ENCODE measurements at places on chromosomes 2 and 18.

GRCh38 chr18:9178557-9178956 lies 42.0 kb downstream of the ANKRD12 start:
- no peak overlapping the region for H3K27ac ChIP-seq
- H3K4me3 ChIP-seq, result no peak overlapping the region
- H3K36me3 ChIP-seq, result peaks cover 29% of the 10 kb centered on the region
- H3K27me3 ChIP-seq, result no peaks in the 10 kb centered on the region

- no peak overlapping the region for H3K4me3 ChIP-seq
- no peaks in the 10 kb centered on the region for H3K27me3 ChIP-seq
- H3K36me3 ChIP-seq, result peaks cover 39% of the 10 kb centered on the region
- no peak for DNase-seq
These were observed 90.9 kb downstream of the RNF144A start for GRCh38 chr2:7007846-7008741.

GRCh38 chr2:41937921-41938708 lies 109.7 kb upstream of the PKDCC start:
- no peaks in the 10 kb centered on the region for H3K36me3 ChIP-seq
- H3K27ac ChIP-seq, result no peak overlapping the region
- no peak for DNase-seq
- H3K27me3 ChIP-seq, result peaks cover 22% of the 10 kb centered on the region
- H3K4me3 ChIP-seq, result no peak overlapping the region

- H3K27me3 ChIP-seq, result no peaks in the 10 kb centered on the region
- peak overlapping the region; percentile 11 for H3K27ac ChIP-seq
- H3K4me1 ChIP-seq, result peaks cover 11% of the 10 kb centered on the region
- DNase-seq, result no peak
- H3K36me3 ChIP-seq, result no peaks in the 10 kb centered on the region
These were observed 635.8 kb downstream of the RNF144A start for GRCh38 chr2:7552825-7553570.

DNA sequence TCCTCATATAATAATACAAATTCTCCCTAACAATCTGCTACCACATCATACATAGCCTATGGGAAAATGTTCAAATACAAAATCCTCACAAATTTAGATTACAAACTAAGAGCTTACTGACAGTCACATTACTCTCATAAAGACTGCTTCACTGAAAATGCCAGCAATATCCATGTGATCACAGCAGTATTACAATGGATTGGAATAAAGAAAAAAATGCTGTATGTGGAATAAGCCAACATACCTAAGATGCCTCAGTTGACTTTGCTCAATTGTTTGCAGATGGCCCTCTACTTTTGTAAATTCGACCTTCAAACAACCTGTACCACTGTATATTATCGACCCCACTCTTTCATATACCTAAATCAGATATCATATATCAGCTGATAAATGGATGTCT lies 88.7 kb downstream of the DYM start:
- peaks cover 17% of the 10 kb centered on the region for H3K36me3 ChIP-seq
- H3K4me1 ChIP-seq, result no peaks in the 10 kb centered on the region

GRCh38 chr2:109707281-109708147 lies 86.6 kb upstream of the RGPD5 start:
- H3K36me3 ChIP-seq, result no peaks in the 10 kb centered on the region
- no peak overlapping the region for H3K4me3 ChIP-seq
- H3K27ac ChIP-seq, result no peak overlapping the region

GRCh38 chr2:108133457-108133856 lies 106.3 kb upstream of the SULT1C3 start:
- H3K4me1 ChIP-seq, result no peaks in the 10 kb centered on the region
- no peak for DNase-seq
- no peak overlapping the region for H3K27ac ChIP-seq
- H3K4me3 ChIP-seq, result no peak overlapping the region

DNA sequence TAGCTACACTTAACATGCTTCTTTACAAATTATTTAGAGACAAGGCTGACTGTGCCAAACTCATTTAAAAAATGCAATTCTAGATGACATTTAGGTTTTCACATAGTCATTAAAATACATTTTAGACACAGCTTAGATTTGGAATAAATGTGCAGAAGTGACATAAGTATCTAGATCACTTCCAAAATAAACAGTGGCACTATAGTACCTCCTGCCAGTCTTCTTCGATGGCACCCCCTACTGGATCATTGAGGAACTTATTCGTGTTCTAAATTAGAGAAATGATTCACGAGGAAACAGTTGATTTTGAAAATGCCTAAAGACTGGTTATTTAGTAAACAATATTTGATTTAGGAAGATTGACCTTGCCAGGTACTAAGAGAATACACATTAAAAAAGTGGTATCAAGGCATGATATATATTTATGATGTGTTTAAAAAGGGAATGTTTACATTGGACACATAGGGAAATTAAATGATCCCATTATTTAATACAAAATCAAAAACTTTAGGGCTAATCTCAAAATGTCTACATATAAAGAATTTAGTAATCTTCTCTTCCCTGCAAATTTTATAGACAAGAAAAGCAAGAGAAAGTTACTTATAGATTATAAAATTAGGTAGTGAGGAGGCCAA lies 323.9 kb downstream of the XIRP2 start:
- peak; percentile 31 for DNase-seq
- no peaks in the 10 kb centered on the region for H3K4me1 ChIP-seq
- H3K36me3 ChIP-seq, result no peaks in the 10 kb centered on the region
- no peaks in the 10 kb centered on the region for H3K27me3 ChIP-seq
- H3K27ac ChIP-seq, result no peak overlapping the region

DNA sequence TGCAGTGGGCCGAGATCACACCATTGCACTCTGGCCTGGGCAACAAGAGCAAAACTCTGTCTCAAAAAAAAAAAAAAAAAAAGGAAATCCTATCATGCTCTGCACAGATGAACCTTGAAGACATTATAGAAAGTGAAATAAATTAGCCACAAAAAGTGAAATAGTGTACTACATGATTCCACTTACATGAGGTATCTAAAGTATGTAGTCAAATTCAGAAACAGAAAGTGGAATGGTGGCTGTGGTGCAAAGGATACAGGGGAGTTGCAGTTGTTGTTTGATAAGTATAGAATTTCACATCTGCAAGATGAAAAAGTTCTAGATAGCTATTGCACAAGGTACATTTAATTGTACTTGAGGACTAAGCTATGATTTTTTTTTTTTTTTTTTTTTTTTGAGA lies 5.2 kb downstream of the ZRANB3 start:
- DNase-seq, result no peak
- H3K4me3 ChIP-seq, result no peak overlapping the region

- no peak overlapping the region for H3K27ac ChIP-seq
- no peak overlapping the region for H3K4me3 ChIP-seq
- peaks cover 6% of the 10 kb centered on the region for H3K36me3 ChIP-seq
- no peaks in the 10 kb centered on the region for H3K27me3 ChIP-seq
These were observed 116.7 kb downstream of the EIPR1 start for GRCh38 chr2:3260959-3261358.

DNA sequence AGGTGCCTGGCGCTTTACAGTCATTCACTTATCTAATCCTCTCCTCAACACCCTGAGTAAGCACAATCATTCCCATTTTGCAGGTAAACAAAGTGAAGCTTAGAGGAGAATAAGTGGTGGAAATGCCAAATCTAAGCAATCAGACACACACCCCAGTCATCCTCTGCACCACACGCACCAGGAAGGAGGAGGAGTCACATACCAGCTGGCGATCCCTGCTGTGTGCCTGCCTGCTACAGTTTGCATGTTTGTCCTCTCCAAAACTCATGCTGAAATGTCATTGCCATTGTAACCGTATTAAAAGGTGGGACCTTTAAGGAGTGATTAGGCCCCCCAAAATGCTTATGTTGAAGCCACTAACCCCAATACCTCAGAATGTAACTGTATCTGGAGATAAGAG lies 93.7 kb downstream of the LOXHD1 start:
- H3K4me1 ChIP-seq, result no peaks in the 10 kb centered on the region
- DNase-seq, result no peak
- no peaks in the 10 kb centered on the region for H3K36me3 ChIP-seq
- H3K27ac ChIP-seq, result no peak overlapping the region

- H3K36me3 ChIP-seq, result no peaks in the 10 kb centered on the region
- H3K27ac ChIP-seq, result no peak overlapping the region
These were observed 84.8 kb upstream of the GPC1 start for GRCh38 chr2:240350696-240351087.

DNA sequence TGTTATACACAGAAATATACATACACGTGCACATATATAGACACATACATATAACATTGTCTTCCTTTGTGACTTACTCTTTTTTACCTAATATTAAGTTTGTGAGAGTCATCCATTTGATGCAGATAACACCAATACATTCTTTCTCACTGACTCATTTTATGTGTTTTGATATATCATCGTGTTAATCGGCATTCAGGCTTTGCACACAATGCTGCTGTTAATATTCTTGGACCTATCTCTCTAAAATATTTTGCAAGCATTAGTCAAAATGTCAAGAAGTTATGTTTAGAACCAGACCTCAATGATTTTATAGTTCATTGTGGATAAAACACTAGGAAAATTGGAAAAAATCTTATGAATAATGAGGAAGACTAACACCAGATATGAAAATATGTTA lies 441.1 kb downstream of the LRATD1 start:
- H3K27me3 ChIP-seq, result peaks cover 6% of the 10 kb centered on the region
- H3K4me3 ChIP-seq, result no peak overlapping the region
- H3K36me3 ChIP-seq, result no peaks in the 10 kb centered on the region
- DNase-seq, result no peak
- H3K27ac ChIP-seq, result no peak overlapping the region

DNA sequence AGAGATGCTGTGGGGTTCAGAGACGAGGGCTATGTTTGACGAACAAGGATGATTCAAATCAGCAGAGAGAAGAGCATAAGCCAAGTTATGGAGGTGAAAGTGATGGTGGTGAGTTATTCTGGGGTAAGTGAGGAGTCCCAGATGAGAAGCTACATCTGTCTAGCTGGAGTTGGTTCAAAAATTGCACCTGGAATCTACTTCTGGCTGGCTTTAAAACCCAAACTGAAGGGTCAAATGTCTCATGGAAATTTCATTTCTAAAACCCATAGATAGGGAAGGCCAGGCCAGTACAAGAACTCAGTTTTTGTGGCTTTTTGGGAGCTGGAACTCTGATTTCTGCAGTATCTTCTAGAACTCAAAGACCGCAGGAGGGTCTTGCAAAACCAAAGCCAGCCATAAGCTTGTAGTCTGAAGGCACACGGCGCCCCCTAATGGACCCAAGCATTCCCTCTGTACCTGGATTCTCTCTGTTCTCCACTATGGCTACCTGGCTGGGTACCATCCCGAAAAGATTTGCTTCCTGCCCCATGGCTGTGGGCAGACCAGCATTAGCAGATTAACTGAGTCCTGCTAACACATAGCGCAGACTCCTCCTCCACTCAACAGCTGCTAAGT lies 229.1 kb upstream of the SLC14A2 start:
- H3K27me3 ChIP-seq, result peaks cover 4% of the 10 kb centered on the region
- H3K27ac ChIP-seq, result no peak overlapping the region
- H3K4me3 ChIP-seq, result no peak overlapping the region

DNA sequence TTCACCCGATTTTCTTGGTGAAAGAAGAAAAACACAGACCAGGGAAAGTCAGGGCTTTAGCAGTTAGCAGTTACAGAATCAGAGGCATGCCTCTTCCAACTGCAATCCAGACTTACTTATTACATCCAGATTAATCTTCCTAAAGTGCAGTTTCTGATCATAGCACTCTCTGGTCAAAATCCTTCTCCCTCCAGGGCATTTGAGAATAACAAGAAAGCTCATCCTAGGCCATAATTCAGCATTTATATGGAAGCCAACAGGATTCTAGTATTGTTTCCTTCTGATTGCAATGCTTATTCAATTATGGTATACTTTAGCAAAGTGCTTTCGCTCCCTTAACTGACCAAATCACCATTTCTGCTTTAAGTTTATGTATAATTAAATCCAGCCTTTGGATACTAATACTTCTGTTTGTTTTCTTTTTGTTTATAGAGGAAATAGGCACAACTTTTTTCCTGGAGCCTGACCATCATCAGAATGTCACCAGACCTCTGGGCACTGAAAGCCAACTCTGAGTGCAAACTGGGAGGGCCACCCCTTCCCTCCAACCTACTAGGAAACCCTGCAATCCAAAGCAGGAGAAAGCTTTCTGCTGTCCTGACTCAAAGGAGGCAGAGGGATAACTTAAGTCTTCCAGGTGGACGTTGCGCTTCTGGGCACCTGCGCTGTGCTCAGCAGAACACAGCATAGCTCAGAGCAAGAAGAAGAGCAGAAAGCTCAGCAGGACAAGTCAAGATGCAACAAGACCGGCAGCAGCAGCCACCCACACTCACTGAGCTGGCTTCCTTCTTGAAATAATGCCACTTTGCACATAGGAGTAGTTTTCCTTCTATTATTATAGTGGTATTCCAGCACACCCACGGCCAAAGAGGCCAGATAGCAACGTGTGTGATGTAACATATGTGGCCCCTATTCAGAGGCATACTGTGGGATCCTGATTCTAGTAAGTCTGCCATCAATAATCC lies 99.3 kb downstream of the STK39 start:
- H3K27ac ChIP-seq, result no peak overlapping the region
- no peak overlapping the region for H3K4me3 ChIP-seq
- DNase-seq, result no peak
- peaks cover 15% of the 10 kb centered on the region for H3K36me3 ChIP-seq
- no peaks in the 10 kb centered on the region for H3K27me3 ChIP-seq
- H3K4me1 ChIP-seq, result peaks cover 10% of the 10 kb centered on the region

DNA sequence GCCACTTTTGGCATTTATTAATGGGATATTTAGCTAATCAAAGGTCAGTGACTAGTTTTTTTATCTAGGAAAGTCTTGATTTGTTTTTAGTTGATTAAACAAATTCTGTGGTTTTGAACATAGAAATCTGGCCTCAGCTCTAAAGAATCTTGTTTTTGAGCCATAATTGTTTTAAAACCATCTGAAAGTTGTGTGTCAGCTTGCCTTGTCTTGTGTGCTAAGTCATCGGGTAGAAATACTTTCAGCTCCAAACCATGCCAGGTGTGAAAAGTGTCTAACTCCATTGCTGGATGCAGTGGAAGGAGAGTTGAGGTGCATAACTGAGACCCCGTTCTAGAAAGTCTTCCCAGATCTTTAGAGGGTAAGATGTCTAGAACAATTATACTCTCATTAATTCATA lies 22.7 kb downstream of the FARP2 start:
- DNase-seq, result no peak
- peaks cover 8% of the 10 kb centered on the region for H3K36me3 ChIP-seq
- no peaks in the 10 kb centered on the region for H3K4me1 ChIP-seq

- DNase-seq, result no peak
- no peak overlapping the region for H3K27ac ChIP-seq
These were observed 111.0 kb downstream of the GYPC start for GRCh38 chr2:126766969-126767296.

DNA sequence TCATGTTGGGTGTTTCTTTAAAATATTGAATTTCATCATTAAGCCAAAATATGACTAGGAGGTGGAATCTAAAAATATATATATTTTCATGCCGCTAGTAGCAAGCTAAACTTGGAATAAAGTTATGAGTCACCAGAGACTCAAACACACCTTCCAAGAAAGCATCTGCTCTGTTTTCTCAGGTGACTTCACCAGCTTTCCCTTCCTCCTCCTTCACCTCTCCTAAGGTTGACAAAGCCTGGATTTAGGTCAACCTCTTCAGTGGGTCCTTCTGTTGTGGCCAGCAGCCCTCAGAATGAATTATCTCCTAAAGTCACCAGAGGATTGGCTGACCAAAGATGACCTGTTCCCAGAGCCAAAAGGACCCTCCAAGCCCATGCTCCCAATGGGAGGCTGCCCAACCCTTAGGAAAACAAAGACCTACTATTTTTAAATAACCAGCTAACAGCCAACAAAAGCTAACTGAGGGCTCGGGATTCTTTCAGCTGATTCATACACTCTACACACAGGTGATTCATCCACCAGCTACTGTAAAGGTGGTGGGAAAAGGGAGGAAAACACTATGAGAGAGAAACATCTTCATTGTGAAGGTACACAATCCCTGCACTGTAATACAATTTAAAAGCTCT lies 113.9 kb downstream of the MYO5B start:
- no peaks in the 10 kb centered on the region for H3K36me3 ChIP-seq
- no peak overlapping the region for H3K27ac ChIP-seq
- DNase-seq, result no peak
- no peak overlapping the region for H3K4me3 ChIP-seq
- H3K27me3 ChIP-seq, result peaks cover 20% of the 10 kb centered on the region

All from activated naive CD4-positive, alpha-beta T cell treated with anti-CD3 and anti-CD28 coated beads, Interleukin-2, amount 10 ng/mL, durations not matched to agents 7 days and 5 days (primary cell).